Activated naive CD8-positive, alpha-beta T cell treated with anti-CD3 and anti-CD28 coated beads for 36 hours (primary cell): ENCODE measurements at places on chromosomes 6 and 20. TPM values are rescaled to one million over a fixed set of nuclear protein-coding genes. Genes with fewer than 3 reads are reported as not detected.
A peak's percentile ranks its signal among the peaks of the same experiment; 100 is the strongest.

GRCh38 chr6:84788689-84789088 lies 24.3 kb upstream of the TBX18 start:
- DNase-seq = no peak

Gene FRMD1
- total RNA-seq = not detected

Gene ZBTB46
- total RNA-seq = not detected

- DNase-seq = no peak
These were observed 88.6 kb downstream of the MCHR2 start for GRCh38 chr6:99905209-99906106.

GRCh38 chr6:156994215-156995076 lies 217.3 kb downstream of the ARID1B start:
- no peak for DNase-seq

DNA sequence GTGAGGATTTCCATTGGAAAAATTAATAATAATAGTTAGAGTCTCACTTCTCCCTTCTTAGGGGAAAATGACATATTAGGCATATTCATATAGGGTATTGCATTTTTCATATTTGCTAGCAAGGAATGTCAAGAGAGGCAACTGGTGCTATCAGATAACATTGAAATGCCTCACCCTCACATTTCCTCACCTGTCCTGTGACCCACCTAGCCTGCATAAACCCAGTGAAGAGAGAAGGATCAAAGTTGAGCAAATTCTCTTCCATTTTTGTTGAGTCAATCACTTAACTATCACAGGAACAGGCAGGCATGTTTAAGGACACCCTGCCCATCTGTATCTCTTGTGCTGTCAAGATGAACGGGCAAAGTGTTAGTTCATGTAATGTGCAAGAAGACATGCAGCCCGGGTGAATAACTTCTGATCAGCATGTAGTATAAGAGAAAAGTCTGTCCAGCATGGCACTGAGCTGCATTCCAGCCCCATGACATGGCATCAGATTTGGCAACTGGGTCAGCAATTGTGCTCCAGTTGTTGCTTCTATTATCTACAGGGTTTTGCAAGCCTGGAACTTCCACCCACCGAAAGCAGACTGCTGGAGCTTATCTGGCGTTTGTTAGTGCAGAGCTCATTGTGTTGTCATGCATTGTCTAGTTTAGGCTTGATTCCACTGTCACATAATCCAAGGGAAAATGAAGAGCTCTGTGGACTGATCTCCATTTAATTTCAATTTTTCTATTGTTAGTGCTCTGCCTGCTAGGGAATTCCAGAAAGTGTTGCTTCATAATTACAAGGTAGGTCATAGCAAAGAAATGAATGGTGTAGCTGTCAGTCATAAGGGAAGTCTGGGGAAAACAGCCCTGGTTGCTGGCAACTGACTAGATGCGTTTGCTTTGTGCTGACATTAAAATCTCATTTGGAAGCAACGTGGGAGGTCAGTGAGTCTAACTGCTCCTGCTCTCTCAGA lies 138.4 kb upstream of the TNFAIP3 start:
- no peak for DNase-seq

DNA sequence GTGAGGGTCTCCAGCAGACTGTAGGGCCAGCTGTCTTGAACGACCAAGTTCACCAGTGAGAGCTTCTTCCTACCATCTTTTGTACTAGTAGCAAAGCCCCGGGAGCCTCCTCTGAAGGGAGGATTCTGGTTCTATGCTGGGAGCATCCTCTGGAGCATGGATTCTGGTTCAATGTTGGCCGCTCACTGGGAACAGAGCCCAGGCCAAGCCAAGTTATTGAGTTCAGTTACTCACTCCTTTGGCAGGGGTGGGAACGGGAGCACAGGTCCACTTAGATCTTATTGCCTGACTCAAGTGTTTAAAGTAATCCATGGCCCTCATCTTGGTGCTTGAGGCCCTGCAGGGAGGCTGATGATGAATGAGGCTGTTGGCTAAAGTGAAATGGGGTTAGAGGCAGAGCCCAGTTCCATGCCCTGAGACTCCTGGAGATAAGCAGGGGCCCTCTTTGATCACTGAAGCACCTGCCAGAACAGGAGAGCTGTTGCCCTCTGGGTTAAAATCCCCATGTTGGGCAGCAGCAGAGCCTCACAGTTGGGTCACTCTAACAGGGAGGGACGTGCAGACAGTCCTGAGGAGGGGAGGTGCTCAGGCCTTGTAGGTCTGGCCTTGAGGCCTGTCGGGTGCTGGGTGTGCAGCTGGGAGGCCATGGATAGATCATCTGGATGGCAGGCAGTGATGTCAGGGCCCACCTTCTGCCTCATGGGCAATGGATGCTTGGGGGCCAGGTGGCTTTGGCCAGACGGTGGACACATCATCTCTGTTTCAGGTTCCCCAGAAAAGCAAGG lies 98.3 kb upstream of the SYNDIG1 start:
- DNase-seq = no peak

GRCh38 chr6:125013938-125014660 lies 51.9 kb downstream of the RNF217 start:
- no peak for DNase-seq

- no peak for DNase-seq
These were observed 188.0 kb upstream of the SLC24A3 start for GRCh38 chr20:19024296-19025035.

- DNase-seq = peak; percentile 22
These were observed at the start of gene COL19A1 for GRCh38 chr6:69866351-69866769. COL19A1 (plus strand) TSS chr6:69866556; CDS start chr6:69879568, 13,012 bp downstream.

GRCh38 chr6:47206626-47207025 lies 103.1 kb downstream of the TNFRSF21 start:
- no peak for DNase-seq

DNA sequence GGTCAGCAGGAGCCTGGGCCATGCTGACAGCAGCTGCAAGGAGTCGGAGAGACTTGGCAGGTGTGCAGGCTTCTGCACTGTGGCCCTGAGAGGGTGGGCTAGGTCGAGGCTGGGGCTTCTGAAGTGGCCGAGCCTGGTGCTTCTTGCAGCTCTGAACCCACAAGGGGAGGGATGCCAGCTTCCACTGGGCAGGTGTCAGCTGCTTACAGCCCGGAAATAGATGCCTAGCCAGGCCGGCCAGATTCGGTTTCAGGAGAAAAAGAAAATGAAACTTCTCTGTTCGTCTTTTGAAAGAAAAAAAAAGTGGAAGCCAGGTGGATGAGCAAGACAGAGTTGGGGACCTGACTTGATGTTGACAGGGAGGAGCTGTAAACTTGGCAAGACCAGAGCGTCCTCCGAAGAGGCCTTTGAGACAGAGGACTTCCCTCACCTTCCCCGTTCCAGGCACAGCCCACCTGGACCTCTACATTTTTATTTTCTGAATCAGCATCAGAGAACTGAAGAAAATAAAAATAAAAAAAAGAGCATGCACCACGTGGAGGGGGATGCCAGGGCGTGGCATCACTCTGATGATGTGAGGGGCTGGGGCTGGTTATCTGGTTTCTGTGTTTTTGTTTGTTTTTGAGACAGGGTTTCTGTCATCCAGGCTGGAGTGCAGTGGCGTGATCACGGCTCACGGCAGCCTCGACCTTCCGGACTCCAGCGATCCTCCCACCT lies at the start of gene ZBP1:
Gene ZBP1 (minus strand): TSS at position 153 of the 717 bp plus-strand sequence. CDS start 131 bp downstream, at position 22.
- DNase-seq = peak; percentile 69

GRCh38 chr6:147942363-147942762 lies 400.3 kb upstream of the SASH1 start:
- no peak for DNase-seq

GRCh38 chr6:136524339-136524935 lies 25.8 kb downstream of the MAP7 start:
- DNase-seq = no peak

- DNase-seq = no peak
These were observed 59.7 kb upstream of the NT5E start for GRCh38 chr6:85390105-85390728.

Gene ZNF391
- 6.8 TPM for total RNA-seq

DNA sequence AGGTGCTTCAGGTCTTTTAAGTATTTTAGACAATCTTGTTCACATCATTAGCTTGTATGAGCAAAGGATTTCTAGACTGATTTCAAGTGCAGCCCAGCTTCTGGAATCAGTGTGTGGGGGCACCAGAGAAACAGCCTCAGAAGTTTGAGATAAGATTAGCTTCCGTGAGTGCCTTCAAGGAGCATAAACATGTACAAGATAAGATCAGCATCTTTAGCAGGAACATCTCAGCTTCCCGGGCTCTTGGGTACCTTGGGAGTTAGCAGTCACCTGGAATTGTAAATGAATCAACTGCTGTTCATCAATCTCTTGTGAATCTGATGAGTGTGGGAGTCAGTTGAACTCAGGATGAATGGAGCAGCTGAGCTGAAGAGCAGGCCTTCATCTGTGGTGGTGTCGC lies 12.0 kb upstream of the CITED2 start:
- no peak for DNase-seq

Gene ZFP57
- total RNA-seq = 11.5 TPM

- peak; percentile 81 for DNase-seq
These were observed 19.6 kb upstream of the ABT1 start for GRCh38 chr6:26576929-26577719.

- peak; percentile 92 for DNase-seq
These were observed 1.7 kb downstream of the ADNP start for GRCh38 chr20:50929299-50930138.

DNA sequence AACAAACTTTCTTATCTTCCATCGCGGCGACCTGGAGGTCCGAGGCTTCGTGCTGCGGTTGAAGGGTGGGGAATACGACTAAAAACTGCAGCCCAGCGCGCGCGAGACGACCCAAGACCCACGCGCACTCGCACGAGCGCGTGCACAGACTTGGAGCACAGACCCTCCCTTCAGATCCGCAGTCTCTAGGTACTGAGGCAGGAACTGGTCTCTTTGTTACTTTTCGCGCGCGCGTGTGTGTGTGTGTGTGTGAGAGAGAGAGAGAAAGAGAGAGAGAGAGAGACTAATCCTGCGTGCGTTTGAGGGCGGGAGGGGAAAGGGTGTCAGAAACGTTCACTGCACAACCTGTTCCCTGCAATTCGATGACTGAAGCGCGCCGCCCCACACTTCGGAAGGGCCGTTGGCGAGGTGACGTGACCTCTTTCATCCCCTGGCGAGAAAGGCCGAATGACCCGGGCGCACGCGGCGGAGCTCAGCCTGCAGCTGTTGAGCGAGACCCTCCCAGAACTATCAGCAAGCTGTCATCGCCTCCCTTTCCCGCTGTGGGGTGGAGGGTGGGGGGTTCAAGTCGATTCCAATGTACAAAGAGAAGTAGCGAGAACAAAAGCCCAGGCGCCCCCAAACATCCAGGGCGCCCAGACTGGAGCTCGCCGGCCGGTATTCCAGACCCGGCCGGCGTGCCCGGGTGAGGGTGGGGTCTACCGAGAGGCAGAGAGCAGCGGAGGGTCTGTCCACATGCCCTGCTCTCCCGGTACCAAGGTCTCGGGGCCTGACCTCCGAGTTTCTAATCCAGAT lies 1.5 kb upstream of the TUBB2B start:
- DNase-seq = no peak

DNA sequence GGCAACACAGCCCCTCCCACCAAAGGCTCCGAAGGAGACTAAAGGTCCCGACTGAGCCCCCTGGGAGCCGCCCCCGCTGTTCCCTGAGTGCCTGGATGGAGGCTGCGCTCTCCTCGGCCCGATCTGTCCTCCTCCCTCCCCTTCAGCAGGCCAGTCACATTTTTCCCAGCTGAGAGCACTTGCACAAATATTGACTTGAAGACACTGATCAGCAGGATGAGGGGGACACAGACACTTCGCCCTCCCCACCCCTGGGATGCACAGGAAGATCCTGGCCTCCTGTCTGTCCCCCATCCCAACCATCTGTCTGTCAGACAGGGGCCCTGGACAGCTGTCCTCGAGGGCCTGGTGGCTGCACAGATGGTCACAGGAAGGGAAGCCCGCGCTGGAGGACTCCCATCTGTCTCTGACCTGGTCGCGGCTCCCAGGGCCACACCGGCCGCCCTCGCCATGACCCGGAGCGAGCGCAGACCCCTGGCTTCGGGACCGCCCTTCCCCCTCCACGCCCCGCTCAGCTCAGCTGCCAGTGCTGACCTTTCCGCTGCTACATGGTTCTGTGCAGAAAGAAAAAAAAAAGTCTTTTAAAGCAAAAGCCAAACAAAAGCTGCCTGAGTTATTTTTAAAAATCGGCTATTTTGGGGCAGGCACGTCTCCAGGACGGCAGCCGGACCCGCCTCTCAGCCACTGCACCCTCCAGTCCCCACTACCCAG lies 11.1 kb downstream of the LAMA5 start:
- DNase-seq = no peak

- no peak for DNase-seq
These were observed 364.5 kb upstream of the JARID2 start for GRCh38 chr6:14881398-14881797.

GRCh38 chr20:45938727-45939438 lies 4.4 kb downstream of the PCIF1 start:
- DNase-seq = no peak

Gene FOXQ1
- not detected for total RNA-seq

Gene MUC21
- not detected for total RNA-seq

Gene MOCS1
- total RNA-seq = 4.1 TPM

DNA sequence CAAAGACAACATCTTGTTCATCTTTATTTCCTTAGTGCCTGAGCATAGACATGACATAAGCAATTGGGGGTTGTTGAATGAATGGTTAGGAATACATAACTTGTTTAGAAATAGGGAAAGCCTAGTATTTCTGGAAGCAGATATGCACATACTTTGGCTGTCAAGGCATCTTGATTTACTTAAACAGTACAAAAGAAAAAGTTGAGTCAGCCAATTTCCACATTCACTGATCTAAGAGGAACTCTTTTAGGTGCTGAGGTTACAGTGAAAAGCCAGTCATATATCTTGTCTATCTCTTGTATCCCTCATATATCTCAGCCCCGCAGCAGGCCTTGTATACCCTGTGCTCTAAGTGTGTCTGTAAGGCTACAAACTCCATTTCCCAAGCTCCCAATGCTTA lies 11.6 kb downstream of the ZKSCAN4 start:
- no peak for DNase-seq
